ENCODE measurements at places on chromosomes 6 and 20.
A peak's percentile ranks its signal among the peaks of the same experiment; 100 is the strongest.

- no peak for DNase-seq
These were observed 44.8 kb downstream of the GCLC start for GRCh38 chr6:53500095-53500494.

DNA sequence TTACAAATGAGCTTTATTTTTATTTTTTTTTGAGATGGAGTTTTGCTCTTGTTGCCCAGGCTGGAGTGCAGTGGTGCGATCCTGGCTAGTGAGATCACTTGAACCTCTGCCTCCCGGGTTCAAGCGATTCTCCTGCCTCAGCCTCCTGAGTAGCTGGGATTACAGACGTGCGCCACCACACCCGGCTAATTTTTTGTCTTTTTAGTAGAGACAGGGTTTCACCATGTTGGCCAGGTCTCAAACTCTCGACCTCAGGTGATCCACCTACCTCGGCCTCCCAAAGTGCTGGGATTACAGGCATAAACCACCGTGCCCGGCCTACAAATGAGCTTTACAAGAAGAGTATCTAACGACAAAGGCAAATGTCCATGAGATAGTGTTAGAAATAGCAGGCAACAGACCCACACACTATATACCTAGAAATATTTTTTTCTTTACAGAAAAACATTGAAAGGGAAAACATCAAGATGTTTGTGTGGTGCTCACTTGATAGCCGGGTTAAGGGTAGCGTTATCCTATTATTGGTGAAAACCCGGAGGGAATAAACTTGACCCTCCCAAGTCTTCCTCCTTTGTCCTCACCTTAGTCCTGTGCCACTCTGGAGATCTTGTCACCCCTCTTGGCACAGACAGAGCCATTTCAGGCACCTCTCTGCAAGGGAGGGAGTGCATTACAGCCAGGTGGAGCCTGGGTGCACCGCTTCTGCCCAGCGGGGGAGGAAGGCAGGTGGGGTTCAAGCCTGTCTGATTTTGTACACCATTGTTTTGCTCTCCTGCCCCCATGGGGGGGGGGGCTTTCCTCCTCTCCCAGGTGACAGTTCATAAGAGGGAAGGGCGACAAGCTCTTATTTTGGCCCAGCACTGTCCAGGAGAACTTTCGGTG lies 21.0 kb upstream of the AVP start:
- no peak for DNase-seq

DNA sequence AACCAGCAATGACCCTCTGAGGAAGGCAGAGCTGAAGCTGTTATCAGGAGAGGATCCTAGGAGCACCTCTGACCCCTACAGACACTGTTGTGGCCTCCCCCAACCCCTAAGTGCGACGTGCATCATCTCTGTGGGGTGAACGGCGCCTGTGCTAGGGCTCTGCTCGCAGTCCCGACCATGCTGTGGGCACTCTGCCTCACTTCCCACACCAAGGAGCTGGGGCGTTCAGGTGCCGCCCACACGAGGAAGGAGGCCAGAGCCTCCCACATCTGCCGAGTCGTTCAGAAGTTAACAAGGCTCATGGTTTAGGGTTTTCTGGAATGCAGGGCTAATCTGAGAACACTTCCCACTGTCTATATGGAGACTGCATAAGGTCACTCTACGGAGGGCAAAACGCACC lies 62.1 kb downstream of the GINS1 start:
- no peak for DNase-seq

- DNase-seq: peak; percentile 43
These were observed 785.6 kb downstream of the QKI start for GRCh38 chr6:164200071-164200470.

DNA sequence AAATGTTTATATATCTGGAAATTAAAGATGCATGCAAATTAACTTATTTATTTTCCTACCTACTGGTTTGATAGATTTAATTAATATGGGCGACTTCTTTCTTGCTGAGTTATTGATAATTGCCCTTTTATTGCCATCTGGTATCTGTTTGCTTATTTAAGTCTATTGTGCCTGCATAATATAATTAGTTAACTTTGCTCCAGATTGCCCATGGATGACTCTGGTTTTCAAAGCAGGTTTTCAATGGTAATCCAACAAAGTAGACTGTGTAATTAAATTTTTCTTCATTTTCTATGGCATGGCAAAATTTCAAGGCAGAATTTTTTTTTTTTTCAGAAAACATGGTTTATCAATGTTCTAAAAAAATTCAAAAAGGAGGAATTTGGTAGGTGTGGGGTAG lies 1092.0 kb downstream of the GRIK2 start:
- DNase-seq: no peak

GRCh38 chr6:126054802-126055201 lies 68.5 kb downstream of the TRMT11 start:
- no peak for DNase-seq

- no peak for DNase-seq
These were observed 29.7 kb downstream of the ATXN1 start for GRCh38 chr6:16731478-16732051.

DNA sequence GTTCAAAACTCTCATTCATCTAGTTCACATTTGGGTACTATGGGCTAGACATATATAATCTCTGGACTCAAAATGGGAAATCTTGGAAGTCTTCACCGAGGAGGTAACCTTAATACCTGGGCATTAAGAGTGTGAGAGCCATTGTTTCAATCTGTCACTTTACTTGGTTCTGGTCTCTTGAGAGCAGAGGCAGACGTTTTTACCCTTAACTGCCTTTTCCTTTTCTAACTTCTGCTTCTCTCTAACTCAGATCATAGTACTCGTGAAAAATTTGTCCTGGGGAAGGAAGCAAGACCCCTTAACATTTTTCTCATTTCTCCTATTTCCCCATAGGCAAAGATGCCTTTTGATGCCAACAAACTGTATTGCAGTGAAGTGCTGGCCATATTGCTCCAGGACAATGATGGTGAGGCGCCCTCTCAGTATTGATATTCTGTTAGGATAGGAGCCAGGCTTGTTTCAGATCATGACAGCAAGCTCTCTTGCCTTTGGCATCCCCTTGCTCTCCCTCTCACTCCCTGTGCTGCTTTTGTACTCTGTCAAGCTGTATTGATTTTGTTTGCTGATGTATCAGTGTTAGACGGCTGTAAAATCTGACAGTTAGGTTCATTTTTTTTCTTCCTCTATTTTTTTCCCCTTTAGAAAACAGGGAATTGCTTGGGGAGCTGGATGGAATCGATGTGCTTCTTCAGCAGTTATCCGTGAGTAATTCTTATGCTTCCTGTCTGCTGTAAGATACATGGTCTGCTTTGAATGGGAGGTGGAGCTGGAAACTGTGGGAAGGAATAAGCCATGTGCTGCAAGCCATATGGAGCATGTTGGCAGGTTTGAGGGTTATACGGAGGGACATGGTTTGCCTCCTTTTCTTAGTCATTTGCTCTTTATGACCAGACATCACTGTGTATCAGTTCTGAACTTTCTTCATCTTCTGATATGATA lies 83.5 kb downstream of the CTNNBL1 start:
- peak; percentile 17 for DNase-seq

DNA sequence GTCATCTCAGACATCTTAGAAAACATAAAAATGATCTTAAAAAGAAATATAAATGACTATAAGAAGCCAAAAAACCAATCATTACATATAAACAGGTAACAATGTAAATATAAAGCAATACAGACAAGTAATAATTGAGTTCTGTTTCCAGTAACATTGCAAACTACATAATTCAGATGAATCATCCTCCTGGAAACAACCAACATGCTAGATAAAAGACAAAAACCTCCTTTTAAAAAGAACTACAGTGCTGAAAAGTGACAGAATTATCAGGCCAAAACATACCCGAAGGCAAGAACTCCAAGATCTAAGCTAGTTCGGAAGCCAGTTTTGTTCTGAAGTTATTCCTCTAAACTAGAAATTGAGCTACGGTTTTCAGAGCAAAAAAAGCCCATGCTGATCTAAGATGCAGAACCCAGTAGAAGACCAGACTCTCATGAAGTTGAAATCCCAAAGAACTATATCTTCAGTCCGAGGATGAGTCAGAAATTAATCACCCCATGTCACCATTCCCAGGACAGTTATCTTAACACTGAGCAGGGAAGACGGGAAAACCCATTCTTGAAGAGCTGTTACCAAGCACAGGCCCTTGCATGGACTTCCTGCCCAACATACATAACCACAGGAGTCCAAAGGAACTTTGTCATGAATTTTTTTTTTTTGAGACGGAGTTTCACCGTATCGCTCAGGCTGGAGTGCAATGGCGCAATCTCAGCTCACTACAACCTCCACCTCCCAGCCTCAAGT lies 9.8 kb downstream of the PGM3 start:
- peak; percentile 85 for DNase-seq

DNA sequence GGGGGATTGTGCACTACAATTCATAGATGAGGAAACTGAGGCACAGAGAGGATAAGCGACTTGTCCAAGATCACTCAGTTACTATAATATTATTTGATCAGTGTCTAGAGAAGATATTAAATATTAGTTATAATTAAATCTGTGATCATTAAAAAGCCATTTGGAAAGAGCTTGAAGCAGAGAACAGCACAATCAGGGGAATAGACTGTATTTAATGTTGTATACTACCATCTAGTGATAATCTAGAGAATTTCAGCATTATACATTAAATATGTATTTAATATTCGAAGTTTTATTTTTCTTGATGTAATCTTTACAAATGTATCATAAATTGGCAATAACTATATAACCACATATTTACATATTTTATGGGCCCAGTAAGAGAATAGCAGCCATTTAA lies 20.1 kb upstream of the MTCL3 start:
- DNase-seq: peak; percentile 67

- DNase-seq: no peak
These were observed 243.0 kb downstream of the CD83 start for GRCh38 chr6:14360565-14360964.

DNA sequence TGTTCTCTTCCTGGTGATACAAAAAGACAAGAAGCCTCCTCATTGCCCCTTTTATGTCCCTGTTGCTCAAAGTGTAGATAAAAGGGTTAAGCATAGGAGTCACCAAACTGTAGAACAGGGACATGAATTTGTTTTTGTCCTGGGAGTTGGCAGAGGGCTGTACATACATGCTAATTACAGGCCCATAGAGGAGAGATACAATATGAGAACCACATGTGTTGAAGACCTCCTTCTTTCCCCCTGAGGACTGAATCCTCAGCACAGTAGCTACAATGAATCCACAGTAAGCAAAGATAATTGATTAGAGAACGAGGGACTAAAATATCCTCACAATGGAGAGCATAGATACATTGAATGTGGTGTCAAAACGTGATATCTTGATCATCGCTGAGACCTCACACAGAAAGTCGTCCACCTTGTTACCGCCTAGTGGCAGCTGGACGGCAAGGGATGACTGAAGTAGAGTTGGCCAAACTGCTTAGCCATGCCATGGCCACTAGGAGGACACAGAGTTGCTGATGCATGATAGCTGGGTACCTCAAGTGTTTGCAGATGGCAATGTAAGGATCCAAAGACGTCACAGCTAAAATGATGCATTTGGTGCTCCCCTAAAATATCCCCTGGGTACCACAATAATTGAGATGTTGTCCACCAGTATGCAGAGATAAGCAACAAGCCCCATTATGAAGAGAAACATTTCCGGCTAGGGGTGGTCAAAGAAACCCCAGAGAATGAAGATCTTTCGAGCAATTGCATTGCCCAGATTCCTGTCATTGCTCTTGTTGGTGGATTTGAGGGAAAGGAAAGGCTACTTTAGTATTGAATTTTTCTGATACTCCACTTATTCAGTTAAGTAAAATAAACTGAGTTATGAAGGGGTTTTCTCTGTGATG lies 15.0 kb downstream of the OR2B3 start:
- no peak for DNase-seq

- DNase-seq: no peak
These were observed 219.2 kb upstream of the LRFN2 start for GRCh38 chr6:40806256-40806864.

DNA sequence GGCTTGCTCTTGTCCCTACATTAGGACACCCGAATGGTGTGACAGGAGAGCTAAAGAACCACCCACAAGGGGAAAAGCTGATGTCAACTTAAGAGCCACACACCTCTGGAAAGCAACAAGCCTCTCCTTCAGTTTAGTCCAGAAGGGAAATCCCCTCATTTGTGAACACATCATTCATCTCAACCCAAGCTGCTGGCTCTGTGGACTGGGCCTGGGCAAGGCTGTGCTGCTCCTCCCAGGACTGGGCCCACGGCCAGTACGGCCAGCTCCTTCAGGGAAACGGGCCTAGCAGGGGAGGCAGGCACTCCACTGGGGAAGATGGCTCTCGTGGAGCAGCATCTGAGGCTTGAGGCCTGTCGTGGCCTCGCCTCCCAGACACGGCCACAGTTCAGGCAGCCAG lies 12.8 kb upstream of the SLC4A11 start:
- peak; percentile 45 for DNase-seq

- peak; percentile 48 for DNase-seq
These were observed 26.3 kb downstream of the ITCH start for GRCh38 chr20:34389206-34389953.

GRCh38 chr6:116409756-116410155 lies 39.0 kb downstream of the DSE start:
- DNase-seq: no peak

GRCh38 chr6:15623276-15624116 lies 39.3 kb downstream of the DTNBP1 start:
- DNase-seq: no peak

GRCh38 chr20:53692465-53693067 lies 98.9 kb upstream of the ZNF217 start:
- peak; percentile 87 for DNase-seq

GRCh38 chr20:32828029-32828680 lies 8.4 kb downstream of the MAPRE1 start:
- DNase-seq: peak; percentile 20

DNA sequence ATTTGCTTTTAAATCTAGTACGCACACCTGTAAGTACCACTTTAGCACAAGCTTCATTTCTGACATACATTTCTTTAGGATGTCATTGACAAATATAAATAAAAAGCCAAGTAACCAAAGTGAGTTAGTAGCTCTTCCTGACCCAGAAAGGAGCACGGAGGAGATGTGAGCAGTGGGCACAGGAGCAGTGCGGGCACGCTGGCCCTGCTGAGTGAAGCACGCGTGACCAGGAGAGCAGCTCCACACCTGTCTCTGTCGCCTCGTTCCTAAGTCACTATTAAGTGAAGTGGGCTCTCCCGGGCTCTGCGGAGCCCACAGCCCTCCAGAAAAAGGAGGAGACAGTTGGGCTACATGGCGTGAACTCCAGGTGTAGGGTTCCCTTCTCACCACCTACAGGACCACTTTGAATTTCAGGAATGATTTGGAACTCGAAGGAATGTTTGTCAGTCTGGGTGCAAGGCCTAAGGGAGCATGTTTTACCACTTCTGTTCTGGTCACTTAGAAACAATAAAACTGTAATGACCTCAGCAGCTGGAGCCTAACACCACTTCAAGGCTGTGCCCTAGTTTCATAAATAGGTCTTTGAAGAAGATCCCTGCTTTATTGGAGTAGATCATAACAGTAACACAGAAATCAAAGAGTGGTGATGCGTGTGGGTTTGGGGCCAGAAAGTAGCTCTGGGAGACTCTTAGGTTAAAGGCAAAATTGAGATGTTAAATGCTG lies 95.9 kb downstream of the FAM120B start:
- DNase-seq: no peak

GRCh38 chr20:20399531-20400500 lies 31.9 kb downstream of the INSM1 start:
- no peak for DNase-seq

DNA sequence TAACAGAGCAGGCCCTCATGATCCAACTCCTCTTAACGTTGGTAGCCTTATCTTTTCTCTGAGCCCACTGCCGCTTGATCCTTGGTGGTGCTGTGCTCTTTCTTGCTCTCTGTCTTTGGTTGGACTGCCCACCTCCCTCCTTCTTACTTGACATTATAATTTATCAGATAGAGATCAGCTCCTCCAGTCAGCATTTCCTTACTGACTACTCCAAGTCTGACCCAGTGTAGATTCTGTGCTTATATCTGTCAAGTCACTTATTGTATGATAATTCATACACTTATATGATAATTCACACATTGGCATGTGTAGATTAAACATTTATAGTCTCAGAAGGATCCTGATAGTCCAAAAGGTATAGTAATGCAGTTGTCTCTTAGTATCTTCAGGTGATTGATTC lies 18.1 kb downstream of the PTPRA start:
- DNase-seq: no peak

Data from fibroblast of lung (primary cell).